ENCODE measurements at places on chromosomes 7 and 10. TPM values are rescaled to one million over a fixed set of nuclear protein-coding genes. Genes with fewer than 3 reads are reported as not detected.

METTL27 gene
- 34.7 TPM for total RNA-seq

SLC35B4 gene
- 16.7 TPM for total RNA-seq

STEAP1B gene
- 0.35 TPM for total RNA-seq

RPA3 gene
- total RNA-seq = 166 TPM

GRCh38 chr7:35035511-35035961, 1.7 kb downstream of the DPY19L1 start:
- DNase-seq = peak; percentile 58

GRCh38 chr10:72087969-72088888, at the start of gene SPOCK2:
Gene SPOCK2, minus strand, starts transcription at chr10:72088551. Its CDS starts 223 bp downstream, at chr10:72088328.
- peak; percentile 26 for DNase-seq

- DNase-seq = no peak
These were observed 375.7 kb upstream of the NPSR1 start for GRCh38 chr7:34282271-34282670.

GRCh38 chr10:123026302-123026701, 17.5 kb downstream of the ACADSB start:
- no peak for DNase-seq

- DNase-seq = no peak
These were observed at the start of gene ASIC3 for GRCh38 chr7:151047976-151048815. Gene ASIC3, plus strand, starts transcription at chr7:151048531. Its CDS starts 355 bp downstream, at chr7:151048886.

DNA sequence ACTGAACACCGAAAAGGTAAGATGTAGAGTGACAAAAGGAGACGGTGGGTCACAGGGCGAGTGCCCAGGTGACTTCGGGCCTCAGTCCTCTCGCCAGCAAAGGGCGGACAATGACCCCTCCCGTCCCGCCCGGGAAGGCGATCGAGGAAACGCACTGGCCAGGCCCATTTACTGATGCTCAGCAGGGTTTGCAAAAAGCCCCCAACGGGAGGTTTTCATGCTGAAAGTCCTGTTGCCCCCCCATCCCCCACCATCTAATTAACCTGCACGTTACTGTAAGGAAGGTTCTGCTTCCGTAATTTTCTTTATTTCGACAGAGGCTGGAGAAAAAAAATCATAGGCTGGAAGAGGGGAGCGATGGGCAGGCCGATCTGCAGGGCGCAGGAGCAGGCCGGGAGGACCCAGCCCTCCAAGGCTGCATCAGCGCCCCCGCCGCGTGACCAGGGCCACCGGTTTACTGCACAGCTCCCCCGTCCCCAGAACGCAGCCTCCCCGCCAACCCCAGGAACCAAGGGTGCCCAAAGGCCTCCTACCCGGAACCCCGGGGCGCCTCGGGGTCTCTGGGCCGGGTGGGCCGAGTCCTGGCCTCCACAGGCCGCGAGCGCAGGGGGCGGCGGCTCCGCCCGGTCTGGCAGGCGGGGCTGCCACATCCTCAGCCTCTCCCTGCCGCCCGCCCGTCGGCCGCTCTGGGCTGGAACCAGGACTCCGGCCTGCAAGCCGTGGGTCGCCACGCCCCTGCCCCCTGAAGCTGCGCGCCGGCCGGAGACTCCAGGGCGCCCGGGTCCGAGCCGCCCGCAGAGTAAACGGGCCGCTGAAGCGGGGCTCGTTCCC, 613 bp downstream of the OAT start:
- peak; percentile 52 for DNase-seq

- DNase-seq = no peak
These were observed 274.6 kb upstream of the HABP2 start for GRCh38 chr10:113278221-113278620.

DNA sequence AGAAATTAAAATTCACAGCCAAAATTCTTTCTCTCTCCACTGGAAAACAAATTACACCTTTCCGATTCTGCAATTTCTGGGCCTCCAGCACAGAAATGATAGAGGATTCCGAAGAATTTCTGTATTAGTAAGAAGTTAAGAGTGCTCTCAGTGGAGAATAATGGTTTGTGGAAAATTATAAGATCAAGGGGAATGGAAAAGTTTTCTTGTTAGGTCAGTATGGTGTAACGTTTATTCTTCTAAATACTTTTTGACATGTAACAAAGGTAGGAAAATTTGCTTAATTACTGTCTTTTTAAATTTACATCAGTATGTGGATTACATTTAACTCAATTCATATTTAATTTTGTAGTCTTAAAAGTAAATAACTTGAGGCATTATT, 288.3 kb upstream of the NFE2L3 start:
- DNase-seq = no peak

GRCh38 chr7:93720106-93720505, 145.6 kb upstream of the CALCR start:
- DNase-seq = no peak

DNA sequence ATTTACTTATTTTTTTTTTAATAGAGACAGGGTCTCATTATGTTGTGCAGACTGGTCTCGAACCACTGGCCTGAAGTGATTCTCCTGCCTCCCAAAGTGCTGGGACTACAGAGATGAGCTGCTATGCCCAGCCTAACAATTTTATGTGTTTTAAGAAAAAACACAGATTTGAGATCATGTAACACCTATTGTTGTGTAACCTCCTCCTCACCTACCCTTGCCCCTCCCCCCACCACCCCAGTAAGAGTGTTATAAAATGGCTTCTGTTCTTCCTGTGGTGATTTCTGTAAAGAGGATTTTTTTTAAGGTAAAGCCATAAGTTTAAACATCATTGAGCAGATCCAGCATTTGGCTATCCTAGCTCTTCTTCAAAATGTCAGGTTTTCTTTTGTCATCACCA, 7.6 kb downstream of the ARMC10 start:
- DNase-seq = no peak

GRCh38 chr7:75813781-75814236, at the start of gene CCL24:
Gene CCL24, minus strand, starts transcription at chr7:75813806. Its CDS starts 91 bp downstream, at chr7:75813715.
- no peak for DNase-seq

- DNase-seq = no peak
These were observed 112.0 kb downstream of the EBF3 start for GRCh38 chr10:129851941-129852640.

GRCh38 chr7:30764030-30764975, 6.9 kb upstream of the MINDY4 start:
- DNase-seq = no peak

DNA sequence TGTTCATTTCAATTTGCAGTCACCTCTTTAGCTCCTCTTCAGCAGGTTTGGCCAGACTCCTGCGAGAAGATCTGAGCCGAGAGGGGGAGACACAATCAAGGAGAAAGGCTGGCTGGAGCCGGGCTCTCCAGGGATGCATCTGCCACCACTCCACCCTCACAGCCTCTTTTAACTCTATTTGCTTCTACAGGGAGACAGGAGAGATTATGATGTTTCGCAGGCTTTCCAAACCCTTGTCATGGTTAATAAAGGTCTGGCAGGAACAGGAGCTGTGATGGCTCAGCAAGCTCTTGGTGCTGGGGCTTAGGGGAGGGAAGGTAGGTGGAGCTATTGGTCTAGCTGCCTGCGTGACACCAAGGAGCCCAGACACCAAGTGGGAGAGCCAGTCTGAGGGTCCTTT, 448.1 kb upstream of the PODXL start:
- DNase-seq = peak; percentile 41

DNA sequence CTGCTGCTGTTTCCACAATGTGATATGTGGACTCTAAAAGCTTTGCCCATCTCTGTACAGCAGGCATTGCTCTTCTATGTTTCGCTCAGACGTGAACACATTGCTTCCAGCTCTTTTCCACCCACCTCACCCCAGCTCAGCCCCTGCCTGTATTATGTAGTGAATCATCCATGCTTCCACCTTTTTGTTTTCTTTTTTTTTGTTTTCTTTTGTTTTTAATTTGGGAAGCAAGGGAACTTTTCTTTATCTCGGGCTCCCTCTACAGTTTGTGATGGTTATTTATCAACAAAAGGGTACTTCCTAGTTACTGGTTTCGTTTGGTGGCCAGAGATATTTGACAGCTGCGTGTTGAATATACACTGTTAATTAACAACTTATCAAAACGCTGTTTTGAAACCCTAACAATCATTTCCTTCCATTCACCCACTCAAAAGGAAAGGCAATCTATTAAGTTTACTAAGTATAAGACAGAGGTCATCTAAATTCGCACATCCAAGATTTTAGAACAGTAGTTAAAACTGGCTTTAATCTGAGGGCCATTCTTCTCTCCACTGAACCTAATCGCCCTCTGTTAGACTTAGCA, 127.9 kb upstream of the STK17A start:
- DNase-seq = no peak

DNA sequence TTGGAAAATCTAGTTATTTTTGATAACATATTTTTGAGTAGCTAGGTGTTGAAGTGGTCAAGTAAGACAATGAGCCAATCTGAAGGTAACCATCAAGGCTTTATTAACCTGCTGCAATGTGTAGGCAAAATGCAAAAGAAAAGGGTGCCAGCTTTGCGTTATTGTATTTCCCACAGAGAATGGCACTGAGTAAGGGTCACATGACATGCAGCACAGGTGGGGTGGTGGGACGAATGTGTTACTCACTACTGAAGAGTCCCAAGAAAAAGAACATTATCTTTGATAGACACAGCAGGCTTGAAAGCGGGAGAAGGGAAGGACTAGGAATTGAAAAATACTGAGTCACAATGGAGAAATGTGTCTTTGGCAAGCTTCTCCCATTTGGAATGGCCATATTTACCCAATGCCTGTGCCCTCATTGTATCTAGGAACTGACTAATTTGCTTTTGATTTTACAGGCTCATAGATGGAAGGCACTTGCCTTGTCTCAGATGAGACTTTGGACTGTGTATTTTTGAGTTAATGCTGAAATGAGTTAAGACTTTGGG, 898.6 kb upstream of the POT1 start:
- no peak for DNase-seq
